Fibroblast of skin of right biceps (primary cell): ENCODE measurements at places on chromosomes 4 and X.
A peak's percentile ranks its signal among the peaks of the same experiment; 100 is the strongest.

DNA sequence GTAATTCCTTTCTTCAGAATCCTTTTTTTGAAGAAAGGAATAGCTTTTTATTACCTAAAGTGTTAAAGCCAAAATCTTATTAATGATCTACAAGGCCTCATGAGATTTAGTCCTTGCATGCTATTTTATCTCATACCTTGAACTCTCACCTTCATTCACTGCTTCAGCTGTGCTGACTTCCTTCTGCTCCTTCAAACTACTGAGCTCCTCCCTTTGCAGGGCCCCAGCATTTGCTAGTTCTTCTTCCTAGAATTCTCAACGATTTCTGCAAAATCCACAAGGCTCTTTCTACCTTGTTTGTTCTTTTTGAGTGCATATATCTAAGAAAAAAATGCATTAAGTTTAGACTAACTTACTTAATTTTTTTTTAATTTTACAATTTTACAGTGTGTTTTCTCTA lies 619.5 kb downstream of the EPHA5 start:
- no peak for DNase-seq

GRCh38 chr4:125155251-125155650 lies 159.5 kb upstream of the FAT4 start:
- DNase-seq, result no peak

- no peak for DNase-seq
Observed at GRCh38 chr4:2994917-2995316, 31.5 kb downstream of the GRK4 start.

DNA sequence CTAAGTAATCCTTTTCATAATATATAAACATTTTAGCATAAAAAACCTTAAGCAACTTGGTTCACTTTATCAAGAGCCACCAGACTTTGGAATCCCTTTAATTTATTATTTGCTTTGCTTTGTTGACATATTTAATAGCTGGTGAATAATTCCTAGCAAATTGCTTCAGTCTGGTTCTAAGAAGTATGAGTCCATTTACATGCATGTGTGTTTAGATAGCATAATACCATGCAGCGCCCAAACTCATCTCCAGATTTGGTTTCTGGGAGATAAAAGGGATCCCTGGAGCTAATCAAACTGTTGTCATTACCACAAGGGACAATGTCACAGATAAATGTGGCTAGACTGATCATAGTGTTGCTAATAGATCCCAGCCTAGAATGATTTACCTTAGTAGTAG lies 111.8 kb downstream of the TMEM144 start:
- peak; percentile 19 for DNase-seq

DNA sequence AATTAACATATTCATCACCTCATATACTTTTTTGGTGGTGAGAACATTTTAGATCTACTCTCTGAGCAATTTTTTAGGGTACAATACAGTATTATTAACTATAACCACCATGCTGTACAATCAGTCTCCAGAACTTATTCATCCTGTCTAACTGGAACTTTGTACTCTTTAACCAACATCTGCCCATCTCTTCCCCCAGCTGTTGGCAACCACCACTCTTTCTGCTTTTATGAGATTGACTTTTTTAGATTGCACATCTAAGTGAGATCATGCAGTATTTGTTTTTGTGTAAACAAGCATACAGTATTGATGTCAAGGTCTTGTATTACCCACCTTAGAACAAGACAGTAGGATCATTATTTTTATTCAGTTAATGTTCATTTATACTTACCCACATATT lies 516.8 kb downstream of the RPA4 start:
- no peak for DNase-seq

GRCh38 chr4:8325291-8325973 lies 55.9 kb downstream of the HTRA3 start:
- DNase-seq, result no peak

GRCh38 chr4:85368932-85369331 lies 106.0 kb upstream of the ARHGAP24 start:
- no peak for DNase-seq

GRCh38 chr4:8915201-8916200 lies 43.9 kb upstream of the HMX1 start:
- no peak for DNase-seq

- DNase-seq, result no peak
Observed at GRCh38 chr4:10466161-10466560, 8.9 kb upstream of the ZNF518B start.

- DNase-seq, result peak; percentile 1
Observed at GRCh38 chr4:187827631-187828030, 167.9 kb upstream of the ZFP42 start.

GRCh38 chr4:82765134-82765533 lies 33.5 kb downstream of the SCD5 start:
- DNase-seq, result no peak

DNA sequence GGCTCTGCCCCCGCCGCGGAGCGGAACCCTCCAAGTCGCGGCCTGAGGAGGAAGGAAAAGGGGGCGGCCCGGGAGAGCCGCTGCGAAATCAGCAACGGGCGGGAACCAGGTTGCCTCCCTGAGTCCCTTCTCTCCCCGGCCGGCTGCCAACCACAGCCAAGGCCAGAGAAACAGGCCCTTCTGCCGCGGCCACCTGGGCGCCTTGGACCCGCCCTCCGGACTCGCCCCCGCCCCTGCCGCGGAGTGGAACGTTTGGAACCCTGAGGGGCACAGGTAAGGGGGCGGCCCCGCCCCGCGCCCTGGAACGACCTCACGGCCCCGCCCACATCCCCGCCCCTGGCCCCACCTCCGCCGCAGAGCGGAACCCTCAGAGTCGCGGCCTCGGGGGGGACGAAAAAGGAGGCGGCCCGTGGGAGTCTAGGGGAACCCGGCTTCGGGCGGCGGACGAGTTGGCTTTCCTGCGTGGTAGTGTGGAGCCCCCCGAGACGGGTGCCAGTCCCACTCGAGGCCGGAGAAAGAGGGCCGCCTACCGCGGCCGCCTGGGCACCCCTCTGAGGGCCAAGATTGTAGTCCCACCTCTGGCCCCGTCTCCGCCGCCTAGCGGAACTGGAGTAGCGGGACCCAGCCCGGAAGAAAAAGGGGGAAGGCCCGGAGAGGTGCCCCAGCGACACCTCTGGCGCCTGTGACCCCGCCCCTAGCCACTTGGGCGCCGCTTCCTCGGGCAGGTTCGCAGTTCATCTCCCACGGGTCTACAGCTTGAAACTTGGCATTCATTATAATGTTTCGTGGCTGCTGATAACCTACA lies 669 bp upstream of the PHKA2 start:
- peak; percentile 78 for DNase-seq

DNA sequence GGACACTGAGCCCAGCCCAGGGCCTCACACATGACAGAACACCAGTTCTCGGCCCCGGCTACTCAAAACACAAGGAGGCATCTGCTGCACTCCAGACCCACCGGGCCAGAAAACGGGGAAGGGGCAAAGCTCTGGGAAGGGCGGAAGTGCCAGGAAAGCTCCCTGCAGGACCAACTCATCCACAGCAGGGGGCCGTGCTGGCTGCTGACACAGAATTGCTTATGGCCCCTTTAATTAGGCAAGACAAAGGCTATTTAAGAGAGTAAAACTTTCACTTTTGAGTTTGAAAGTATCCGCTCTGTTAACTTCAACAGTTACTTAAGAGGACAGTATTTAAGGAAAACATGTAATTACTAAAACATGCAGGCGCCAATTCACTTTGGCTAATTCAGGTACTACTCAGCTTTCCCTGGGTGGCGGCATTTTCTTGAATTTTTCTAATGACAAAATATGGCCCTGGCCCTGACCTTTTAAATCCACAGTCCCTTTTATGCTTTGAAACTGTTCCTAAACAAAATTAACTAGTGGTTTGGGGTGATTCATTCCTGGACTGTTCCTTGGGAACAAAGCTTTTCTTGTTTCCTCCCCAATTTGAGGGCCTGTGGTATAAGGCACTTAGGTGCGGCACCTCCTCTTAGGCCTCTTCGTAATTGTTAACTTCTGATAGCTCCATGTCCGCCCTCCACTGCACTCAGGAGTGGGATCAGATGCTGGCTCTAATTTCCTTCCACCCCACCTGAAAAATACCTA lies 40.4 kb downstream of the NSG1 start:
- no peak for DNase-seq

DNA sequence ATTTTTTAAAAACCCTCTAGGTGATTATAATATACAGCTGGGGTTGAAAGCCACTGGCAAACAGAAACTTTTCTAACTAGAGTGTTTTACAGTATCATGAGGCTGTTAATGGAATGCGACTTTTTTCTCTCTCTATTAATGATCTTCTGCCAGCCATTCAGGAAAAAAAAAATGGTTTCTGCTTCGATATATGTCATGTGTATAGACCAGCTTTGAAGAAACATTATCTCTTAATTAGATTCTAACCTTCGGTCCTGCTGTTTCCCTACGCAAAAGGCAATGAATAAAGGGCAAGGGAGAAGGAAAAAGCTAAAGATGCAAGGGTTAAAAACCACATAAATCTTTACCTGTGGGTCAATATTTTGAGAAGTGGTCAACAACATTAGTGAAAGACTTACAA lies 1662.1 kb upstream of the TENM3 start:
- DNase-seq, result no peak

DNA sequence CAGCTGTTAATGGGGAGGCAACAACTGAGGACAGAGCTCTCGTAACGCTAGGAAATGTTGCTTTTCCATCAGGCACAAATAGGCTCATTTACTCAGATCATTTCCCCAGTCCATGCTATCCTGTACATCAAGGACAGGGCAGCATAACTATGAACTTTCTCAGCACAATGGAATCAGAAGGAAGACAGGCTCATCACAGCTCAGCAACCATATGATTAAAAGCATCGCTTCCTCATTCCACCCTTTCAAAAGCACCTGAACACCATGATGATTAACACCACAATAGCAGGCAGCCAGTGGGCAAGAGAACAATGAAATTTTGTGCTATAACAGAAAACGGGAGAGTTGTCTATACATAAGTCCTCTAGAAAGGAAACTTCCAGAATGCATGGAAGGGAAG lies 297.8 kb downstream of the ZNF674 start:
- no peak for DNase-seq

DNA sequence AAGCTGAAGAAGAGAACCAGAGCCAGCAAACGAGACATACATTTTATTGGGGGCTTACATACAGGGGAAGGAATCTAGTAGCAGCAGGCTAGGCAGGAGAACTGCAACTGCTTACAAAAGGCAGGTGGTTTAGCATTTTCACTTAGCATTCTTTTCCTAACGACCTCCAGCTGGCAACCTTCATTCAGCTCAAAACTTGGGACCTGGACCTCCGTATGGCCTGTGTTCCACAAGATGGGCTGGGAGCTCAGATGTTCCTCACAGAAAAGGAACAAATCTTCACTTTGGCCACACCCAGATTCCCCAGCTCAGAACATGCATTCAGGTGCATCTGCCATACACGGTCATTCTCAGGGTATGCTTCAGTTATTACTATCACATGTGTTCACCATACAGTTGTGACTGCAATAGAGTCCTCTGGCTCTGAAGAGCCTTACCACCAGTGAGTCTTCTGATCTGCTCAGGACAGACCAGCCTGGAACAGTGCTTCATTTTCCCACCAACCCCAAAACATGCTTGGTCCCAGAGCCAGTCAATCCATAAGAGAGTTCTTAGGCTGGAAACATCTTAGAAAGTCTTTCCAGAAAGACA lies 29.6 kb upstream of the AP1AR start:
- no peak for DNase-seq

- DNase-seq, result peak; percentile 31
Observed at GRCh38 chr4:98838977-98839618, 89.8 kb downstream of the EIF4E start.

DNA sequence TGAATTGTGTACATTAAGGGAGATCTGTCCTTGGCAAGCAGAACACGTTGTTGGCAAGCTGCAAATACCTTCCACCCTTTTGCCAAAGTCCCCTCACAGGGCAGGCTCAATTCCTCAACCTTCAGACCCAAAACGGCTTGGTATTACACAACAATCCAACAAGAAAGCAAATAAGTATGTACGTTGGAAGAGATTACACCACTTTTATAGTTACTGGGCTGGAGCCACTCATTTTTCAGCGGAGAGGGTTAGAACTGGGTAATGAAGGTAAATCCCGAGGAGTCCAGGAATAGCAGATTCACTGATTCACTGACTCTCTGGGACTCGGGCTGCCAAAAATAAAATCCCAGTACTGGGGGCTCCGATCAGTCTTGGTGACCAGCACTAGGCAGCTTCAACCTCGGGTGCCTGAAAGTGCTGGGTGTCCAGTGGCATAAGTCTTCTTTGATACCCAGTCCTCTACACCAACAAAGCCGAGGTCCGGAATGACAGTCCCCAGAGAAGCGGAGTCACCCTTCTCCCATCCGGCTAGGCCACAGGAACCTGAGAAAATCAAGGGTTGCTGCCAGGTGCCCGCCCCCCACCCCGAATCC lies 587 bp downstream of the TIMM8A start:
- peak; percentile 1 for DNase-seq

GRCh38 chr4:112327965-112328733 lies 31.0 kb downstream of the ALPK1 start:
- peak; percentile 43 for DNase-seq

DNA sequence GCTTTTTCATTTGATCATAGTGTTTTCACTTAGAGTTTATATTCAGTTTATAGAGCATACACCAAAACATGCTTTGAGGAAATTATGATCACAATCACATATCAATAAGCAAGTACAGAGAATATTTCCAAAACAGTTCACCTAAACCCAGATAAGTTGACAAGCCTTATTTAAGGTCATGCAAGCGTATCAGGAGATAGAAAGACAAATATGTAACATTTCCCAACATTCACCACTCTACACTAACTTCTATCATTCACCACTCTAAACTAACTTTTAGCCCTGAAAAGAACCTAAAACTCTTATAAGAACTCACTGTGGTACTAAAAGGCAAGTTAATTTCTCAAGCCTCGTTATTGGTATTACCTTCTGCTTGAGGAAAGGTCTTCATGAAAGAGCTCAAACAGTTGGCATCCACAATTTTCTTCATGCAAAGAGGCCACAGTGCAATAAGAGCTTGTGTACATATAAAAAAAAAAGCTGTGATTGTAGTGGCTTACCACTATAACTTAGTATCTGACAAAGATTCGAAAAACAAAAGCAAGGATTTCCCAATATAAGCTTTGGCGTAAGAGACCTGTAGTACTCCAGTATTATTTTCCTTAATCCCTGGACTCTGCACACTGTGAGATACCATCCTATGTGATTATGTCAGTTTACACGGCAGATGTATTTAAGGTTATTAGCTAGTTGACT lies 903.3 kb downstream of the STIM2 start:
- DNase-seq, result no peak

GRCh38 chr4:121164291-121164690 lies at the start of gene TNIP3:
TNIP3 (minus strand) TSS chr4:121164321; CDS start chr4:121164125, 196 bp downstream.
- peak; percentile 69 for DNase-seq

- DNase-seq, result no peak
Observed at GRCh38 chr4:153452658-153453378, 13.3 kb upstream of the TMEM131L start.

- DNase-seq, result peak; percentile 49
Observed at GRCh38 chr4:26323821-26324220, 3.0 kb downstream of the RBPJ start.

DNA sequence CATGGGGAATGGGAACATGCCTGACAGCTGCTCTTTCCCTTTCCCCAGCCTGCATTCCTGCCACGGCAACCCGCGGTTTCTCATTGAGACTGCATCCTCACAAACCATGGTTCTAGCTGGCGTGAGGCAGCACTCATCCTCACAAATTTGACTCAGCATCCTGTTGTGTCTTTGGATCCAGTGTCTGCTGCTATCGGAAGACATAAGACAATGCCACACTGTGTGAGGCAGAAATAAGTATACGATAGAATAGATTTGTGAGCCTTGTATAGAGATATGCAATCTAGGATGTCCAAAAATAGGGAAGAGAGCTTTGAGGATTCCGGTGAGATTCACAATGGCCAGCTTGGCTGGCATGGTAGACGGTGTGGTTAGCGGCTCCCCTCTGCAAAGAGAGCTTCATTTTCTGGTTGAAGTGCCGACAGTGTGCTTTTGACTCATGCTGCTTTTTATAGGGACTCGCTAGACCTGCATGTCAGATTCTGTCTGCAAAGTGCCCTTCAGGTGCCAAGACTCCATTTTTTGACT lies 161.3 kb upstream of the PSAPL1 start:
- peak; percentile 34 for DNase-seq
